ENCODE measurements at places on chromosomes 6 and 20. TPM values are rescaled to one million over a fixed set of nuclear protein-coding genes. Genes with fewer than 3 reads are reported as not detected.

The MLN gene
- total RNA-seq: not detected

The RIPOR3 gene
- 5.1 TPM for total RNA-seq

The CYP21A2 gene
- 0.39 TPM for total RNA-seq

The PBX2 gene
- total RNA-seq: 51.0 TPM

The C6orf132 gene
- total RNA-seq: 117 TPM

The TMEM244 gene
- not detected for total RNA-seq

The ZSWIM1 gene
- total RNA-seq: 9.7 TPM

The ISM1 gene
- 9.0 TPM for total RNA-seq

The GSTA3 gene
- 12.4 TPM for total RNA-seq

The EBF4 gene
- 12.6 TPM for total RNA-seq

The ZC2HC1B gene
- total RNA-seq: not detected

The GDAP1L1 gene
- not detected for total RNA-seq

The CST7 gene
- 0.97 TPM for total RNA-seq

The BNIP5 gene
- not detected for total RNA-seq

The VSX1 gene
- not detected for total RNA-seq

The LY6G6C gene
- total RNA-seq: 376 TPM

The PARD6B gene
- 7.6 TPM for total RNA-seq

The GLP1R gene
- 0.95 TPM for total RNA-seq

The SOBP gene
- total RNA-seq: 0.45 TPM

All from suprapubic skin (tissue), 4 donors.